NCI-H2081 treated with DMSO at 0.1 percent for 48 hours (cell line): ENCODE measurements at places on chromosomes 6 and 20.

GRCh38 chr6:64249115-64249514 lies 613.5 kb downstream of the PHF3 start:
- no peak for DNase-seq

- no peak for DNase-seq
Observed at GRCh38 chr6:89554106-89554505, 84.4 kb downstream of the LYRM2 start.

GRCh38 chr20:24966317-24967012 lies 17.4 kb downstream of the CST7 start:
- DNase-seq, result no peak

DNA sequence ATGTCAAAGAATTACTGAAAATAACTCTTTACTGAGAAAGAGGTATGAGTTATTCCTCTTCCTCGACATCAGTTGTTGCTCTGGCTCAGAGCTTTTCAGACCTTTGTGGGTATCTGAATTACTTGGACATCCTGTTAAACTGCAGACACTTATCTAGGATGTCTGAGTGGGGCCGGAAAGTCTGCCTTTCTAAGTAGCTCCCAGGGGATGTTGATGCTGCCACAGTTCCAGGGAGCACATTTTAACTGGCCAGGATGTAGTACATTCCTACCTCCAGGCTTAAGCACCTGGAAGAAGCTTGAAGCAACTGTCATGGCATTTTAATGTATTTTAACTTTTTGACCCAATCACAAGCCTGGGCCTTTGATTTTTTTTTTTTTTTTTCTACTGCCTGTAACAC lies 265.8 kb upstream of the PLCB4 start:
- DNase-seq, result no peak

DNA sequence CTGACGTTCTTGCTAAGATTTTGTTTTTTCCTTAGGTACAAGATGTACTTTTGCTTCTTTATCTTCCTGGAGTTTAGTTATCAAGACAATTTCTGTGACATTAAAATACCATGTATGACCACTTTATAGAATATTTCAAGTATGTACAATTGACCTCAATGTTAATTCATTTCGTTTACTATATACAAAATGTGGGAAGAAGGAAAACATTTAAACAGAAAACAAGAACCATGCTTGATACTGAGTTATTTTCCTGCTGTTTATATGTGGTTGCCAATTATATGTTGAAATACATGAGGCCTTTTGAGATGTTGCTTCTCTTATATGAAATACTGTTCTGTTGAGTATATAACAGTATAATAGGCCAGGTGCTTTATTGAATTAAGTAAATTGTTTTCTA lies 184.3 kb downstream of the JARID2 start:
- no peak for DNase-seq

DNA sequence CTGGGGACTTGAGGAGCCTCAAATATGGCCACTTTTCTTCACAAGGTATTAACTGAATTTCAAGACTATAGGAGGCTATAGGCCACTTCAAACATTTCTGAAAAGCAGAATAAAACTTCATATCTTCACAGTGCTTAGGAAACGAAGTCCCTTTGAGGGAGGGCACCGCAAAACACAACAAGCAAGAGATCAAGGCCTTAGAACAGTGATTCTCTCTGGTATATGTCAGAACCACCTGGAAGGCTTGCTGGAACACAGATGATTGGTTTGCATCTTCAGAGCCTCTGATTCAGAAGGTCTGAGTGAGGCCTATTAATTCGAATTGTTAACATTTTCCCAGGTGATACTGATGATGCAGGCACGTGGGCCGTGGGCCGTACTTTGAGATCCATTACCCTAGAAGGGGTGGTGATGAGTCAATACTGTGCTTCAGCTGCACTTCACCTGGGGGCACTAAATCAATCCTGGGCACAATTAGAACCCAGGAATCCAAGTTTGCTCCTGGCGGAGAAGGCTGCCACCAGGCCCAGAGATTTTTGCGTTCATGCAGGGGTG lies 10.7 kb downstream of the SUN5 start:
- DNase-seq, result no peak

DNA sequence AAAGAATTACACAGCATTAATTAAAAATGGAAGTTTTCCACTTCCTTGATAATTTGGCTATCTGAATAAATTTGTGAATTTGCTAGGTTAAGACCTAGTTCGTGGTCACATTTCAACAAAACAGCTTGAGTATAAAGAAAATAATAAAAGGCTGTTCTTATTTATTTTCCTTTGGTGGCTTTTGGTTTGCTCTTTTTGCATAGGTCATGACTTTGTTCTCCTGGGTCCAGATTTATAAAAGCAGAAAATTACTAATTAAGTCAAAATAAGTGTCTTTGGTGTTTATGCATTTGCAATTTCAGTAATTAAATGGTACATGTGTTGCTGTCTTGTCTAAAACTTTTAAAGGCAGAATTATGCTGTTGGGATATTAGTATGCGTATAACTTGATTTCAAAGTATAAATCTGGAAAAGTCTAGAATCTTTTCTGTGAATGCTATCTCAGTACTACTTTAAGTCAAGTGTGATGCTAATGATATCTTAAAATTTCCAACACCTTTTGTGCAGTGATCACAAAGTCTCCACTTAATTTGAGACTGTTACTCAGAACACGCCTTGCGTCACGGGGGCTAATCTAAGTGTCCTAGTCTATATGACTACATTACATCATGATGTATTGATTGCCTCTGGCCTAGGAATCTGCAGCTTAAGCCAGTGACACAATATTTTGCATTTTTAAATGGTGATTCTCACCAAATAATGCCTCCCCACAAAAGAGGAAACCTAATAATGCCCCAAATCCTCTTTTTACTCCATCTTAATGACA lies 41.0 kb downstream of the GNAS start:
- no peak for DNase-seq

- no peak for DNase-seq
Observed at GRCh38 chr20:31681769-31682168, 40.9 kb downstream of the BCL2L1 start.

DNA sequence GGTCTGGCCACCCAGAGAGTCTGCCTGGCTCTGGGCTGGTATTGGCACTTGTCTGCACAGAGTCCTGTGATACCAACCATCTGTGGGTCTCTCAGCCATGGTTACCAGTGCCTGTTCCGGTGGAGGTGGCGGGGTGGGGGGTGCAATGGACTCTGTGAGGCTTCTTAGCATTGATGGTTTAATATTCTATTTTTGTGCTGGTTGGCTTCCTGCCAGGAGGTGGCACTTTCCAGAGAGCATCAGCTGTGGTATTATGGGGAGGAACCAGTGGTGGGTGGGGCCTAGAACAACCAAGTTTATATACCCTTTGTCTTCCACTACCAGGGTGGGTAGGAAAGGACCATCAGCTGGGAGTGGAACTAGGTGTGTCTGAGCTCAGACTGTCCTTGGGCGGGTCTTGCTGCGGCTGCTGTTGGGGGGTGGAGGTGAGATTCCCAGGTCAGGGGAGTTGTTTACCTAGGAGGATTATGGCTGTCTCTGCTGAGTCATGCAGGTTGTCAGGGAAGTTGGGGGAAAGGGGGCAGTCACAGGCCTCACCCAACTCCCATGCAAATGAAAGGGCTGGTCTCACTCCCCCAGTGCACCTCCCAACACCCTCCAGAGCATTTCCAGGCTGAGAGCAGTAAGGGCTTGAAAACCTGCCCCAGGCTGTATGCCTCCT lies 117.5 kb downstream of the FLRT3 start:
- no peak for DNase-seq

- DNase-seq, result no peak
Observed at GRCh38 chr6:163338671-163339405, 75.7 kb upstream of the QKI start.

DNA sequence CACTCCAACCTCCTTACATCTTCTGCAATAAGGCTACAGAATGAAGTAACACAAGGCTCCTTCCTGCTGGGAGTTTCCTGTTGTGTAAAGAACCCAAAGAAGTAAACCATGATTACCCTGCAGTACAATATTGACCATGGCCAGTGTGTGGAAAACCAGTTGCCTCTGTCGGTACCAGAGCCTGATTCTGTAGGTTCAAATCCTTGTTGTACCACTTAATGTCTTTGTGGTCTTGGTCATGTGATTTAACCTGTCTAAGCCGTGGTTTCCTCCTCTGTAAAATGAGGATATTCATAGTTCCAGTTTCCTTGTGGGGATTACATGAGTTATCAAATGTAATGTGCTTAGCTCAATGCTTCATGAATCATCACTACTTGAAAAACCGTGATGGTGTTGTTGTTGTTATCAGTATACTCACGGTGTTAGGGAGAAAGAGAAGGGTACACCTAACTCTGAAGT lies 60.3 kb upstream of the PRELID3B start:
- DNase-seq, result no peak

DNA sequence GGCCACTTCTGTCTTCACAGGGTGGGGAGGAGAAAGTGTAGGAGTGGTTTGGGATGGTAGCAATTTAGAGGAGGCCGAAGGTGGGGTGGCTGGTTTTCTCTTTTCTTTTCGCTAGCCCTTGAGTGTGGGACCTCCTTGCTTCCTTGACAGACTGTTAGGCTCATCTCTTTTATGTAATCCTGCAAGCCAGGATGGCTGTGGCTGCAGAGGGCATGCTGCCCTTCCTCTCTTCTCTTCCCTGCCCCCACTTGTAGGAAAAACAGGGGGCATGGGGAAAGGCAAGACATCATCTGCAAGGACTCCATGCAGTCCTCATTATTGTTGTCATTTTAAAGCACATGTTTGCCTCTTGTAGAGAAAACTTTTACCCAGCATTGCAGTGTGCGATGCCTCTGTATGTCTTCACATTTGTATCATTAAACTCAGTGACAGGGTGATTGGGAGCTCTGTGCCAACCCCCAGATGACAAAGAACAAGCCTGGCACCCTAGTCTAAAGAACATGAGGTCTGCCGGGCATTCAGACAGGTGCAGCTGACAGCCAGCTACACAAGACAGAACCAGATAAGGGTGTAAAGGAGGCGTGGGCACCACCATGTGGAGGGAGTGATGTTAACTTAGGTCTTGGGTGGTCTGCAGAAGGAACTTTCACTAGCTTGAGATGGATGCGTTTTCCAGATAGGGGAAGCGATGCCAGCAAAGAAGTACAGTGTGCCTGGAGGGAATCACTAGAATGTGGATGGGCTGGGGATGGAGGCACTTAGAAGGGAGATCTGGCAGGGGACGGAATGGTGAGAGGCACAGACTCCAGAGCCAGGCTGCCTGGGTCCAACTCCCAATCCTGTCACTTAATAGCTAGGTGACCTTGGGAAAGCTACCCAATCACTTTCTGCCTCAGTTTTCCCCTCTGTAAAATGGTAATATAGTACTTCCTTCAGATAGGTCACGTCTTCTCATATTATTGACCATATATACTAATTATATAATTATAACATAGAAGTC lies 207.6 kb downstream of the TBC1D7 start:
- no peak for DNase-seq

DNA sequence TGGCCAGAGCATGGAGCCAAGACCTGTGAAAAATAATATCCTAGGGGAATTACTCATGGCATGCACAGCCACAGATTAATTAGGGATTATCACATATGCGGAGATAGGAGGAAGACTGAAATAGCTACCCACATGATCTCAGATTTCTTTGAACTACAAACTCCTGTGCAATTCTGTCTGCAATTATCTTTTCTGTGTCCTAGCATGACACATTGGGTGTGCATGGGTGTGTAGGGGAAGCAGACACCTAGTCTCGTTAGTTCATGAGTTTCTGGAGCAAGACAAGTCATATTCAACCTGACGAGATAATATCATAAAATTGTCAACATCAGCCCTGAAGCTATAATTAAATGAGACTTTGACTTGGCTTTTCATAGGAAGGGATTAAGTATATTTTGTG lies 3.6 kb upstream of the SLC17A4 start:
- no peak for DNase-seq

- no peak for DNase-seq
Observed at GRCh38 chr6:26269531-26270485, 95.2 kb upstream of the BTN3A2 start.

- no peak for DNase-seq
Observed at GRCh38 chr6:5412017-5412416, 150.7 kb downstream of the FARS2 start.

- no peak for DNase-seq
Observed at GRCh38 chr6:54878718-54879117, 32.1 kb downstream of the FAM83B start.

DNA sequence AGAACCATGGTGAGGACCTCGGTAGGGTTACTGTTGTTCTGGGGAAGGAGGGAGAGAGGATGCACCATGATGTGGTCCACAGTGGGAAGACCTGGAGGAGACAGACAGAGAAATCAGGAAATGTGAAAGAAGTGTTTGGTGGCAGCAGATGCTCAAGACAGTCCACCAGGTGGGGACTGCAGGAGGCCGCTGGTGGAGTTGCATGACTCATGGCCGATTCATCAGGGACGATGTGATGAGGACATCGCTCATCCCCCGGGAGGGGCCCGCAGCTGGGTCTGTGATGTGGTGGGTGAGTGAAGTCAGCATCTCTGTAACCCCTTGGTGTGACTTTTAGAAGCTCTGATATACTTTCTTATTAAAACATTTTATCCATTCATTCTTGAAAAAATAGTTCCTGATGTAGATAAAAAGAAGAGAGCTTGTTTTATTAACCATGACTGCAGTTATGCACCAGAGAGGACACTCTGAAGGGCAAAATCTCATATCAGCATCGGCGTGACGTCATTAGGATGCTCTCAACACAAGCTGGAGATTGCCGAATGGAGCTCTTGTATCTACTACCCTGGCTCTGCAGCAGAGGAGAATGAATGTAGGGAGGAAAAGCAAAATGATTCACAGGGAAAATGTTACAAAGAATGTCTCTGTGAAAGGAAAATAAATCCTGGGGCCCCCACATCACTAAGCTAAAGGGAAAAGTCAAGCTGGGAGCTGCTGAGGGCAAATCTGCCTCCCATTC lies 71.2 kb downstream of the RAMACL start:
- DNase-seq, result no peak

GRCh38 chr6:43798688-43799444 lies 28.9 kb downstream of the VEGFA start:
- DNase-seq, result no peak

DNA sequence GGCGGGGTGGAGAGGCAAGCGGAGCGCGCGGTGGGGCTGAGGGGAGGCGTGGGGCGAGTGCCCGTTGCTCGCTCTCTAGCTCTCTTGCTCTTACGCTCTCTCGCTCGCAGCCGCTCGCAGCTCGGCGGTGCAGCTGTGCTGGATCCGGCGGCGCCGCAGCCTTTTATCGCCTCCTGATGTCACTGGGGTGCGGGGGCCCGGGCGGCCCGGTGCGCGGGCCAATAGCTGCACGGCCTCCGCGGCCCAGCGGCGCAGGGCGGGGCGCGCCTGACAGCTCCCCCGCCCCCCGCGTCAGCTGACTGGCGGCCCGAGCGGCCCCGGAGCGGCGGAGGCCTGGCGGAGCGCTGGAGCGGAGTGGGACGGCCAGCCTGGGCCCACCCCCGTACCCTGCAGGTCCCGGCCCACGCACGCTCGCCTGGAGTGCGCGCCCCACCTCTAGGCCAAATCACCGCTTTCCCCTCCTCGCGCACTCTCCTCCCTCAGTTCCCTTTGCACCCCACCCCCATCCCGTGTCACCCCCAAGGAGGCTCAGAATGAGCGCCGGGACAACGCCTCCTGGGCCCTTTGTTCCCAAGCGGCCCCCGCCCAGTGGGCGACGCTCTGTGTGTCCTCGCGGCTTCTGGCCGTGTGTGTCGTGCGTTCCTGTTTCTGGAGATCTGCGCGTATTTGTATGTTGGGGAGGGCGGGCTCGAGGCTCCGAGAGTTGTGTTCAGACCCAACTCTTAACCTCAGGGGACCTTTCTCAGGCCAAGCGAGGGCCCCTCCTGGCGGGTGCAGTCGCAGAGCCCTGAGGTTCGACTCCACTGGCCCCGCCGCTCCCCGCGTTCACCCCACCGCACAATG lies at the start of gene MAFB:
MAFB (minus strand) TSS at position 137 of the 843 bp plus-strand sequence. CDS start 386 bp downstream, outside the sequence.
- DNase-seq, result no peak
